ENCODE measurements at places on chromosomes 13 and 19. TPM values are rescaled to one million over a fixed set of nuclear protein-coding genes. Genes with fewer than 3 reads are reported as not detected.
A peak's percentile ranks its signal among the peaks of the same experiment; 100 is the strongest.

Gene FXYD1
- 50.2 TPM for total RNA-seq

Gene ATCAY
- total RNA-seq, result 4.9 TPM

Gene C19orf38
- total RNA-seq, result 0.99 TPM

Gene DCLK1
- 13.5 TPM for total RNA-seq

Gene TEX29
- total RNA-seq, result not detected

Gene GSX1
- not detected for total RNA-seq

Gene PCDH8
- not detected for total RNA-seq

Gene NTF4
- total RNA-seq, result 20.6 TPM

Gene ZNF71
- total RNA-seq, result 7.4 TPM

Gene KLK10
- total RNA-seq, result 0.29 TPM

Gene COL4A1
- 144 TPM for total RNA-seq

Gene ZNF729
- not detected for total RNA-seq

Gene CC2D1A
- 57.2 TPM for total RNA-seq

DNA sequence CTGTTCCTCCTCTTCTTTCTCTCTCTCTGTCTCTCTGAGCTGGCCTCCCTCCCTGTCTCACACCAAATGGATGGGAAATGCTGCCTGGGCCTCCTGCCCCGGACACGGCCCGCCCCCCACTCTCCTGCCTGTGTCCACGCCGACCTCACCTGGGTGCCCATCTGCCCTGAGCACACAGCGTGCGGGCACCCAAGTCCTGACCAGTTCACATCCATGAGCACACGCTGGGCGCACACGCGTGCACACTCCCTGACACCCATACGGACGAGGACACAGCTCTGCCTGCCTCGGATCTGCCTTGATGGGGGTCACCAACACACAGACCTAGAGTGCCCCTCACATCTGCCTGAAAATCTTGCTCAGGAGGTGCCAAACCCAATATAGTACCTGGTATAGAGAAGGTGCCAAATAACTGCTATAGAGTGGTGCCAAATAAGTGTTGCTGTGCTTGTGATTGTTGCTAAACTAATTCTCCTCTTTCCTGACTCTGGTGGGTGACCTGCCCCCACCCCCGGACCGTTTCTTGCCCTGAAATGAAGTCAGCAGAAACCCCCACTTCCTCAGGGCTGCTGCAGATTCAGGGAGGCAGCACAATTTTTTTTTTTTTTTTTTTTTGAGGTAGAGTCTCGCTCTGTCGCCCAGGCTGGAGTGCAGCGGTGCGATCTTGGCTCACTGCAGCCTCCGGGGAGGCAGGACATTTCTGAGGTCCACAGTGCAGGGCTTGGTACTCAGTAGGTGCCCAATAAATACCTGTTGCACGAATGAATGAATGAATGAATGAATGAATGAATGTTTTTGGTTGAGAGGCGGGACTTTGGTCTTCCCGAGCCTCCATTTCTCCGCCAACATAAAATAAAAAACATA, 4.6 kb downstream of the NFIC start:
- DNase-seq, result no peak

DNA sequence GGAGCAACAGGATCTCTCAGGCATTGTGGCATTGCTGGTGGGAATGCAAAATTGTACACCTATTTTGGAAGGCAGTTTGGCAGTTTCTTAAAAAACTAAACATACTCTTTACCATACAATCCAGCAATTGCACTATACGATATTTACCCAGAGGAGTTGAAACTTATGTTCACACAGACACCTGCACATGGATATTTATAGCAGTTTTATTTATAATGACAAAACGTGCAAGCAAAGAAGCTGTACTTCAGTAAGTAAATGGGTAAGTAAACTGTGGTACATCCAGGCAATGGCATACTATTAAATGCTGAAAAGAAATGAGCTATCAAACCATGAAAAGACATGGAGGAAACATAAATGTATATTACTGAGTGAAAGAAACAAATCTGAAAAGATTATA, 71.6 kb upstream of the UBAC2 start:
- DNase-seq, result no peak

DNA sequence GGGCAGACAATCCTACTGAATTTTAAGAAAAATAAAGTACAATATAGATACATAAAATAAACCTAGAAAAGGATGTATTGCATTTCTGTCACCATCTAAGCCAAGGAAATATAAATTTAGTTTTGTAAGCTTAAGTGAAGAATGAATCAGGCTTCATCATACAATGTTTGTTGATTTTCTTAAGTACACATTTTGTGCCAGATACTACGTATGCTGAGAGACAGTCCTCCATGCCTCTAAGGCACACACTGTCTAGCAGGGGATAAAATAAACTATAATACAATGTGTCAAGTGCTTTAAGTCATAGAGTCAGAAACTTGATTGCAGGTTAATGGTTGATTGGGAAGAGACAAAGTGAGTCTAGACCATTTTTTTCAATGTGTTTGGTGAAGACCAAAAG, 465.7 kb downstream of the TBC1D4 start:
- no peak for DNase-seq

DNA sequence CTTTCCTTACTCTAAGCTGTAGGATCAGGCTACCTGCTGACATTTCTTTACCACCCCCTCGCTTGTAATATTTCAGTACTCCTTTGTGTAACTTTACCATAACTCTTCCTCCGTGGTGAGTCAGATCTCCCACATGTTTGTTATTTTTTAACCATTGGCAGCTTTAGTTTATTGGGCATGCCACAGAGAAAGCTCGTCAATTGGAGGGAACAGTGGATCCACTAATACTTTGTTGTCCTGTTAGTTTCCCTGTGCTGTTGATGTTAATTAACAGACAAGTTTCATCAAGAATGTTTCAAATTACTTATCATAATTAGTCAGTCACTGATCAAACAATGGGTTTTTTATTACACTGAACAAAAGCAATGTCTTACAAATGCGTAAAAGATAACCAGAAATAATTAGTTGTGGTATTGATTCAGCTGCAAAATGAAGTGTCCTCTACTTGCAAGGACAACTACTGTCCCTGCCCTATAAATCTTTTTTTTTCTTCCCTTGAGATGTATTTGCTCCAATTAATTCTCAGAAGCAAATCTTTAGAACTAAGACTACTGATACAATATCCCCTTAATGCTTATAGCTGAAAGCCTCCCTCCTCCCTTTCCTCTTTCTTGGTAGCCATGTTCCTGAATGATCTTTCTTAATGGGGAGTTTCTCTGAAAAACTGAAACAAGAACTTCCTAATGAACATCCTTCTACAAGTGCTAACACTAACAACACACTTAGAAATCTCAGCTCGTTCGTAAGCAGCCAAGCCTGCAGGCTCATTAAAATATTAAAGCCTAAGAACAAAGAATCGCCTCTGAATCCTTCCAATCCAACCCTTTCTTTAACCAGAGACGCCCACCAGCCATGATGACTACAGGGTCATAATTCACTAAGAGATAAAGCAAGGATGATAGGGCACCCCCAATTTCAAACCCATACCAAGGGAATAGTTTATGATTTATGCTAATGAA, 22.2 kb downstream of the EFNB2 start:
- DNase-seq, result no peak

GRCh38 chr13:37647031-37647650, 48.6 kb upstream of the POSTN start:
- DNase-seq, result no peak

GRCh38 chr19:50414864-50415660, 3.7 kb upstream of the SPIB start:
- DNase-seq, result peak; percentile 77

- DNase-seq, result no peak
Measured at GRCh38 chr19:45428384-45429231, 4.9 kb upstream of the ERCC1 start.

- DNase-seq, result no peak
Measured at GRCh38 chr19:44875666-44876451, 15.2 kb upstream of the TOMM40 start.

GRCh38 chr19:38812841-38813320, at the start of gene LGALS4:
TSS of gene LGALS4 (minus strand) at chr19:38812945. CDS start at chr19:38812886, 59 bp downstream.
- no peak for DNase-seq

DNA sequence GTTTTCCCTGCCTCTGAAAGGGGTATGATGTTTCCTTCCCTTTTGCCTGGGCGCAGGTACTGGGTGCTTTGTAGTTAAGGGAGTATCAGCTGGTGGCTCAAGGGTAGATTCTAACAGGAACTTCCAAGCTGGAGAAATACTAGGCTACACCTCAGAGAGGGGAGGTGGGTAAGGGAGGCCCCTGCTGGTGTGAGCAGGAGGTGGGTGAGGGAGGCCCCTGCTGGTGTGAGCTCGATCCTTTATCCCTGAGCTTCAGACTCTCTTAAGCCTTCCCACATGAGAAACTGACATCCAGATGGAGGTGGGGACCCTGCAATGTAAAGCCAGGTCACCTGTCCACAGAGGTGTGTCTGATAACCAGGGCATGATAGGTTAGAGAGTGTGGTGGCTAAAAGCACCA, 32.1 kb downstream of the CYP2B6 start:
- no peak for DNase-seq

- DNase-seq, result no peak
Measured at GRCh38 chr19:21210037-21210621, 68.3 kb downstream of the ZNF431 start.

- no peak for DNase-seq
Measured at GRCh38 chr13:95474992-95475391, 77.5 kb upstream of the CLDN10 start.

- no peak for DNase-seq
Measured at GRCh38 chr13:83350569-83350968, 531.7 kb downstream of the SLITRK1 start.

DNA sequence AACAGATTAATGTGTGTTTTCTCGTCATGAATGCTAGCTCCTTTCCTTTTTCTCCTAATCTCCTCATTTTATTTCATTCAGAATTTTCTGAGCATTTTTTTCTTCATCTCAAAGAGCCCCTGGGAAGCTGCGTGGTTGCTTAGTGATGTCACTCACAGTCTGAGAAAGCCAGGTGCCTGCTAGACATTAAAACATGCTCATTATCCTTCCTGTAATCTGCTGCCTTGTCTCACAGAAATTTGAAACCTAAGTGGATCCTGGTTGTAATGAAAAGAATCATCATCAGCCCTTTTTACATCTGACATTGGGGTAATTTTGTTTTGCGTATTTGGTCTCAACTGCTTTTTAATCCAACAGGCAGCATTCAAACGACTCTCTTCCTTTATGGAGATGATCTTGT, 108.2 kb upstream of the RNF113B start:
- no peak for DNase-seq

- DNase-seq, result no peak
Measured at GRCh38 chr13:94829837-94830365, 117.6 kb upstream of the SOX21 start.

- no peak for DNase-seq
Measured at GRCh38 chr13:111472083-111472482, 151.6 kb downstream of the TEX29 start.

GRCh38 chr19:19230999-19231398, 19.2 kb downstream of the NCAN start:
- no peak for DNase-seq

- DNase-seq, result no peak
Measured at GRCh38 chr19:17026706-17027534, at the start of gene CPAMD8. TSS of gene CPAMD8 (minus strand) at chr19:17026810. CDS start at chr19:17026642, 168 bp downstream.

GRCh38 chr13:114313061-114313860, 1.0 kb upstream of the CHAMP1 start:
- no peak for DNase-seq

DNA sequence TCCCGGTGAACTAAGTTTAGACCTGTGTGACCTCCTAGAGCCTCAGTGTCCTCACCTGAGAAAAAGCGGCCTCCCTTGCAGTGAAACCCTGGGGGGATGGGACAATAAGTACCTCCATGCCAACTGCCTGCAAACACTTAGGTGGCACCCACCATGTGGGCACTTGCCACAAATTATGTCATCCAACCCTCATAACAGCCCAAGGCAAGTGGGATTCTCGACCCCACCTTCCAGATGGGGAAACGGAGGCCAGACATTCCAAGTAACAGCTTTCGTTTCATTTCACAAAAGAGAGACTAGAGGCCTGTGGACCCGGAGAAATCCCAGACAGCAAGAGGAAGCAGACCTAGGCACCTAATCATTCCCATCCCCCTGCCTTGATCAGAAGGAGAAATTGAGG, 6.9 kb downstream of the REX1BD start:
- no peak for DNase-seq

DNA sequence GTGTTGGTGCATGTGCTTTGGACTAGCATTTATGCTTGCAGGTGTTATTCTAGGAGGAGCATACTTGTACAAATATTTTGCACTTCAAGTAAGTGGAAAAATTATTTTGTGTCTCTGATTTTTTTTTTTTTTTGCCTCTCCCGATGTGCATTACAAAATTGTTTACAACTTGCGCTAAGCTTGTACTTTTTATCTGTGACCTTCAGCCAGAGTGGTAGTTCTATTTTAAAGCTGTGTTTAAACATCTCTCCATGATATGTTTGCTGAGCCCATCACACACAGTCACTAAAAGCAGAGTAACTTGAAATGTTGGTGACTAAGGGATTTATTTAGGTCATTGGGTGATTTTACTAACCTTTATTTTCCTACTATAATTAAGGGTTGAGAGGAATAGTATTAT, 20.8 kb downstream of the ITM2B start:
- DNase-seq, result no peak

DNA sequence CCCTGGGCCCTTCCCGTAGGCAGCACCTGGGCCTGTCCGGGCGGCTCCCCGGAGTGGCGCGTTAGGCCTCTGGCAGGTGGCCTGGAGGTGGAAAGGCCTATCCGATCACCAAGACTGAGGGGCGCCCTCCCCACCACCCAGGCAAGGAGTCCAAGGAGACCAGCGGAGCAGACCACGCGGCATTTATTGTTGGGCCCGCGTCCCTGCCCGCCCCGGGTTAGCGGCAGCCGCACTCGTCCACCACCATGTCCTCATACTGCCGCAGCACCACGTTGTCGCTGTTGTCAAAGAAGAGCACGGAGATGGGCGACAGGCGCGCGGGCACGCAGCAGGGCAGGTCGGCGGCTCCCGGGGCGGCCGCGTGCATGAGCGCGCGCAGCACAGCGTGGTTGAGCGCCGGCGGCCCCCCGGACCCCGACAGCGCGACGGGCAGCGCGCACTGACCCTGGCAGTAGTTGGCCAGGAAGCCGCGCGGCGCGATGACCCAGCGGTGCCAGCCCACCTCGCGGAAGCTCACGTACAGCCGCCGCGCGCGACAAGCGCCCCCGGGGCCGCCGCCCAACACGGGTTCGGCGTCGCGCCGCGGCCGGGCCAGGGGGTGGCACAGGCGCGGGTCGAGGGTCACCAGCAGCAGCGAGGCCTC, 27.5 kb downstream of the CERS1 start:
- no peak for DNase-seq

DNA sequence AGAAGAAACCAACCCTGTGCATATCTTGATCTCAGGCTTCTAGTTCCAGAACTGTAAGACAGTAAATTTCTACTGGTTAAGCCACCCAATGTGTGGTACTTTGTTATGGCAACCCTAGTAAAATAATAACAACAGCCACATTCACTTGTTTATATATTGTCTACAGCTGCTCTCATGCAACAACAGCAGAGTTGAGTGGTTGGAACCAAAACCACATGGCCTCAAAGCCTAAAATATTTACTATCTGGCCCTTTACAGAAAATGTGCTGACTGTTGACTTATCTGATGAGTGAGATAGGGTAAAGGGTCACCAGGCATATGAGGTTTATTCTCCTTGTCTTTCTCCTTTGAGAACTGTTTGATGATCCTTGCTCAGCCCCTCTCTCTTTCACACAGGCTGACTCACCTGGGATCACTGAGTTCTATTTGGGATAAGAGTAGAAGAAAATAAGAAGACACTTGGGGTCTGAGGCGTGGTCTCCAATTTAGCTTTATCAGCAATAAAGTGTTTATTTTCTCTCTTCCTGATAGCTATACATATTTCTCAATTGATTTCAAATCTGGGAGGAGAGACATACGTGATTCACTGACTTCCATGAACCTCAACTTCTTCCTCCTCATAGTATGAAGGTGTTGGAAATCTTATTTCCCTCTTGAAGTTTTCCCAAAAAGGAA, 227.5 kb upstream of the STARD13 start:
- DNase-seq, result no peak

- no peak for DNase-seq
Measured at GRCh38 chr19:36573895-36574720, 1.0 kb upstream of the ZNF529 start.

Measured in ureter (tissue), 1 donor.